Karpas-422 (cell line): ENCODE measurements at places on chromosomes 2 and 18.

- no peak for DNase-seq
Observed at GRCh38 chr2:138433995-138434951, 67.3 kb upstream of the SPOPL start.

GRCh38 chr2:106106622-106107508, 87.2 kb downstream of the UXS1 start:
- DNase-seq: no peak

DNA sequence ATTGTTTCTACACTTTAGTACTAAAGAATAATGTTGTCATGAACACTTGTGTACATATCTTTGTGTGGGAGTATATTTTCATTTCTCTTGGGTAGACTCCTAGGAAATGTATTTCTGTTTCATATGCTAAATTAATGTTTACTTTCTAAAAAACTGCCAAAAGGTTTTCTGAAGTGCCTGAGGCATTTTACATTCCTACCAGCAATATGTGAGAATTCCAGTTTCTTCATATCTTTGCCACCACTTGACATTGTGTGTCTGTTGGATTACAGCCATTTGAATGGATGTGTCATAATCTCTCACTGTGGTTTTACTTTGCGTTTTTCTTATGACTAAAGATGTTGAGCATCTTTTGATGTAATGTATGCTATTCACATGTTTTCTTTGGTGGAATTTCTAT, 428.2 kb upstream of the KCNH7 start:
- no peak for DNase-seq

DNA sequence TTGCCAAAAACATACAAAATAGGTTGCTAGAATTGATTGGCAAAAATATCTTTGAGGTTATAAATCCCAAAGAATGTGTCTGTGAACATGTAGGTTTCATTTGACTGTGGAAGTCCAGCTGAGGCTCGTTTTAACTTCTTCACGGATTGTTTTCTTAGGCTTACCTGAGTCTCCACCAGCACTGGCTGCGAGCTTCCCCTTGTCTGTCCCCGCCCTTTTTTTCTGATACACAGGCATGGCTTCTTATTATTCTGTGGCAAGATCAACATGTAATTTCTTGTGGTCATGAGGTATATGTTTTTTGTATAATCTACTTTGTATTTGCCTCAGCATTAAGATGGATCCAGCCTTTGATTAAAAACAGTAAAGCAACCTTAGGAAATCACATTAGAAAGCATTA, 7.2 kb upstream of the SLC40A1 start:
- DNase-seq: no peak

DNA sequence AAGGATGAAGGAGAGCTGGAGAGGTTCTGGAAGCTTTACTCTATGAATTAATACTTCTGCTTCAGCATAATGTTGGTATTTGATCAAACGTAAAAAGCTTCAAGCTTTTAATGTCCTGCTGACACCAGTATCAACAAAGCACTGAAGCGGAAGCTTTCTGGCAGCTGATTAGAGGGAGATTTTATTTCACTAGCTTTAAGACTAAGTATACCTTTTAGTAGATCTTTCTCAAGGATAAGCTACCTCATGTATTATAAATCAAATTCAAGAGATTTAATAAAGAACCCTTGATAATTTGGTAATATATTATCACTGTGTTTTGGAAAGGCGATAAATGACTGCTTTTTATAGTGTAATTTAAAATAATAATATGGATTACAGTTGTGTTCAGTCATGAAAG, 128.0 kb upstream of the CD302 start:
- no peak for DNase-seq

DNA sequence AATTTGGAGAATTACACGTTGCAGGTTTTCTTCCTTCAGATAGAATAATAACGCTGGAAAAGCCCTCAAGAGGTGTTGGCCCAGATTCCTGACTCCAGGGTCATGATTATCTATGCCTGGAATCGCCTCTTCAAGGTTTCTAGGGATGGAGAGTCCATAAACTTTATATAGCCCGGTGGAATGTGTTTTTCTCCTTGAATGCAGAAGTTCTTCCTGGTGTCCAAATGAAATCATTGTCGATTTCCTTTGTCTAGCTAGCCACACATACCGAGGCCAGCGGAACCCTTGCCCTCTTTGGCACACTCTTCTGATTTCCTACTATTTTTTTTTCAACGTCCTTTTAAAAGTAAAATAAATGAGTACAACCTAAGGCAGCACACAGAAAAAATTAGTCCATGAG, 117.8 kb downstream of the PID1 start:
- DNase-seq: no peak

DNA sequence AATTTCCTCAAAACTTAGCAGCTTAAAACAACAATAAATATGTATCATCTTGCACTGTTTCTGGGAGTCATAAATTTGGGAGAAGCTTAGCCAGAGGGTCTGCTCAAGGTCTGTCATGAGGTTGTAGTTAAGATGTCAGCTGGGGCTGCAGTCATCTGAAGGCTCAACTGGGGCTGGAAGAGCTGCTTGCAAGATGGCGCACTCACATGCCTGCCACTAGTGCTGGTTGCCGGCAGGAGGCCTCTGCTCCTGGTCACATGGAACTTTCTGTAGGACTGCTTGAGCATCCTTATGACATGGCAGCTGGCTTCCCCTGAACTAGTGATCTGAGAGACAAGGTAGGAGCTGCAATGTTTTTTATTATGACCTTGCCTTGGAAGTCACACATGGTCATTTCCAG, 215.5 kb upstream of the HAAO start:
- DNase-seq: no peak

DNA sequence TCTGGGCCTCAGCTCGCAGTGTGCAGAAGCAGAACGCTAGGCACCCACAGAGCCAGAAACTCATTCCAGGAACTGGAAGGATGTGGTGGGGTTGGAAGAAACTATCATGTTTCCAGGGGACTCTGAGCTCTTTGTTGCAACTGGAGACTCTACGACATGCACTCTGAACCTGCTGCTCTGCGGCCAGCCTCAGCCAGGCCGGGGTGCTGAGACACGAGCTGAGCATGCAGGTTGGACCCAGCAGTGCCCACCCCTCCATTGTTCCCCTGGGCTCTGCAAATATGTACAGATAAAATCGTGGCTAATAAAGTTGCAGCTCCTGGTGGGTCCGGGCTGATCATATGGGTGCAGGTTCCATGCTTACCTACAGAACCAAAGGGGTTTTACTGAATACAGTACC, 37.6 kb upstream of the ARL4C start:
- no peak for DNase-seq

DNA sequence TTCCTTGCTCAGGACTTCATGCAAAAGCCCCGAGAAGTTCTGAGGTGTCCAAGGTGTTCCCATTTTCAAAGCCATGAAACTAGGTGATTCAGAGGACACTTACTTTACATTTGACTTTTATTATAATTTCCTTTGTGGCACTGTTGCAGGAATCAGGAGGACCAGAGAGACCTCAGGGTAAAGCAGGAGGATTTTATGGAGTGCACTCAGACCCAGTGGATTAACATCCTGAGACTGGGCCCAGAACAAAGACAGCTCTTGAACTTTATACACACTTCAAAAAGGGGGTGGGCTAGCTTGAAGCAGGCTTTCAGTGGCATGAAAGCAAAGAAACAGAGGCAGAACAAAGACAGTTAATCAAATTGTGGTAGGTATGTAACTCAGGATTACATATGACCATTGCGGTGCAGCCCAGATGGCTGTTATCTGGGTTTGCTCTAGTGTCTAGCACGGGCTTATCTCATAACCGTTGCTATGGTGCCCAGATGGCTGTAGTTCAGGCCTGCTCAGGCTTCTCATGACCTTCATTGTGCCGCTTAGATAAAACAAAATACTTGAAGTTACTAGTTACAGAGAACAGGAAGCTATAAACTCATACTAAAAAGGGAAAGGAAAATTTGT, 39.4 kb downstream of the TMEM182 start:
- peak; percentile 66 for DNase-seq

- DNase-seq: no peak
Observed at GRCh38 chr2:222833410-222833809, 27.4 kb upstream of the ACSL3 start.

GRCh38 chr18:52570975-52571374, 231.0 kb downstream of the DCC start:
- DNase-seq: no peak

- DNase-seq: no peak
Observed at GRCh38 chr18:42977982-42978637, 137.4 kb downstream of the RIT2 start.

DNA sequence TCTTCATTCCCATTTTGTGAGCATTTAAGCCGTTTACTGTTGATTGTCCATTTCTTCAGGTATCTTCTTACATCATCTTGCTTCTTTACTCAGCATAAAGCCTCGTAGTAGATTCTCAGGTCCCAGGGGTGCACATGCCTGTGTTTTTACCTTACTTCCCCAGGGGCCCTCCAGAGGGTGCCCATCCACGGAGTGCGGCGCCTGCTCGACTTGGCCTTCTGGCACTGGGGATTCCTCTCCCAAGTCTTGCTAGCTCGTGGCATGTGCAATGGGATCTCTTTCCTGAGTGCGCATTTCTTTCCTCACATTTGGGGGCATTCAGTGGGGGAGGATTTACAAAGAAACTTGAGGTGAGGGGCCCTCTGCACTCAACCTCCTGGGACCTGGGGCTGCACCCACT, 148.1 kb downstream of the AGAP1 start:
- no peak for DNase-seq

DNA sequence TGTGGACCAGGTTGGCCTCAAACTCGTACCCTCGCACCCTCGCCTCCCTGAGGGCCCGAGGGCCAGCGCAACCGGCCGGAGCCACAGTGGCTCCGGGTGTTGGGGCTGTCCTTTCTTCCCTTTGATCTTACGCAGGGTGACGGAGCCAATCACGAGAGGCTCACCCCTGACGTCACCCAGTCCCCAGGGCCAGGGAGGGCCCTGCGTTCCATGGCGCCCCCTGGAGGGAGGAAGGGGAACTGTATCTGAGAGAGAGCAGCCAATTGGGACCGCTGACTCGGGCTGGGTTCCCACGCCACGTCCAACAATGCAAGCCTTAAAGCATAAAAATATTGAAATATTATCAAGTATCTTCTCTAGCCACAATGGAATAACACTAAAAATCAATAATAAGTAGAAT, 432.8 kb upstream of the LRRTM4 start:
- DNase-seq: no peak

- no peak for DNase-seq
Observed at GRCh38 chr2:12982149-12982584, 265.4 kb downstream of the TRIB2 start.

DNA sequence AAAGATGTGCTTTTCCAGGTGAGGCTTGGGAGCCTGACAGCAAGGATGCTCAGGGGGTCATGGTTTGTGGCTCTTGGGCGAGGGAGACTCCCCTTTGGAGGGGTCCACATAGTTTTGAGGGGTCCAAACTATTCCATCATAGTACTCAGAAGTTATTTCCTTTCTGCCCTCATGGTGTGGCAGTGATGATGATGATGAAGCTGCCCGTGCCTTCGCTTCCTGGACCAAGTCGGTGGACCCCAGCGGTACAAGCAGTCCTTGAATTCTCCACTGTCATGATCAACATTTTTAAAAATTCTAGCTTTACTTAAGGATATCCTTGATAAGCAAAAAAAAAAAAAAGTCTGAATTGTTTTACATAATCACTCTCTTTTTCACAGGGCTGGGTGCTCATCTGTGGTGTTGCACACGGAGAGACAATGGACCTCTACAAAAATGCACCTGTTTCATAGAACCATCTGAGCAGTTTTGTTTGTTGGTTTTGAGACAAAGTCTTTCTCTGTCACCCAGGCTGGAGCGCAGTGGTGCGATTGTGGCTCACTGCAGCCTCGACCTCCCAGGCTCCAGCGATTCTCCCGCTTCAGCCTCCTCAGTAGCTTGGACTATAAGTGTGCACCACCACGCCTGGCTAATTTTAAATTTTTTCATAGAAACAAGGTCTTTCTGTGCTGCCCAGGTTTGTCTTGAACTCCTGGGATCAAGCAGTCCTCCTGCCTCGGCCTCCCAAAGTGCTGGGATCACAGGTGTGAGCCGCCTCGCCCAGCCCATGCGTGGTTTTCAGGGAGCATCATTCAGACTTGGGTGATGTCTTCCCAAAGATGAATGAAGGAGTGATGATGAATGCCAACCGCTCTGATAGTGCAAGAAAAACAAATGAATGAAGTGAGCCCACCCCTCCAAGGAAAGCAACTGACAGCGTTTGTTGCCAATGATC, 271.4 kb upstream of the HDAC4 start:
- DNase-seq: no peak

DNA sequence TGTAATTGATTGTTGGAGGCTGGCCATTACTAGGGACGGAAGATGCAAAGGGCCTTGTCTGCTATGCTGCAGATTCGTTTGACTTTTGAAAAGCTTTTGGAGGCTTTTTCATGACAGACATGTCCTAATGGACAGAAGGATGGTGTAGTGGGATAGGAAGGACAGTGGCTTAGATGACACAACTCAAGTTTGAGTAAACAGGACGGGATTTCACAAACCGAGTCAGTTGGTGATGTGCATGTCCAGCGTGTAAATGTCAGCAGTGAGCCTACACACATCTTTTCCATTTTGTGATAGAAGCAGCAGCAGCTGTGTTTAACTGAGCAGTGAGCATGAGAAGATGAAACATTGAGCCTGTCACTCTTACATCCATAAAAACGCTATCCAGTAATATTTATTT, 76.0 kb downstream of the NCK2 start:
- no peak for DNase-seq

DNA sequence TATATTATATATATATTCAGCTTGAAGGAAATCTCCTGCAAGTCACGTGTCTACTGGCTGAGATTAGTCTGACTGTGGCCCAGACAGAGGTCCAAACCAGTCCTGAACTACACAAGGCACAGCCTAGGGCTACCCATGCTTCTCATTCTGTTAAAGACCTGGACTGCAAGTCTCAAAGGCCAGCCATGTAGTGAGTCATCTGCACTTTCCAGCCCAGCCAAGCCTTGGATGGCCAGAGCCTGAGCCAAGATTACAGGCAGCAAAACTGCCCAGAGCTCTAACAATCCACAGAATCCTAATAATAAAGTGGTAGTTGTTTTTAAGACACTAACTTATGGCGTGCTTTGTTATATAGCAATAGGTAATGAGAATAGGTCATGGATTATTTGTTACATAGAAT, 259.6 kb downstream of the SS18 start:
- no peak for DNase-seq

DNA sequence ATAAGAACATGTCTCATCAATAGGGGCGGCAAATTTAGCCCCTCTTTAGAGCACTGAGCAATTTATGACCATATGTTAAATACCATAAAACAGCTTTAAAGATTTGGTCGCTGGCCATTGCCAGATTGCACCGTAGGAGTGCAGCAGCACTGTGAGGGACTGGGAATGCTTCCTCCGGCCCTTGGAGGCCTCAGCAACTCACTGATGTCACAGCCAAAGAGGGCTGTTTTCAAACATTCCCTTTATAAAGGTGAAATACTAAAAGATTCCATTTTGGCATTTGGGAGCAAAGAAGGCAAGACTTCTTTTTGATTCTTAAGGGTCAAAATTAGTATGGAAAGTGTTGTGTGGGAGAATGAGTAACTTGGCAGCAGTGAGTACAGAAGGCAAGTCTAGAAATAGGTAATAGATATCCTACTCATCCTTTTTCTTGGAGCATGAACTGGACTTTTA, 63.7 kb downstream of the BABAM2 start:
- DNase-seq: no peak
